ENCODE measurements at places on chromosomes 7 and 10. TPM values are rescaled to one million over a fixed set of nuclear protein-coding genes. Genes with fewer than 3 reads are reported as not detected.
A peak's percentile ranks its signal among the peaks of the same experiment; 100 is the strongest.

Gene ADIRF
- 0.57 TPM for total RNA-seq

Gene ITIH5
- total RNA-seq, result not detected

Gene RTKN2
- total RNA-seq, result 5.4 TPM

Gene EPHA1
- not detected for total RNA-seq

Gene SNCG
- total RNA-seq, result not detected

Gene IL15RA
- 0.19 TPM for total RNA-seq

Gene EXOSC1
- 26.8 TPM for total RNA-seq

Gene EGR2
- 5.3 TPM for total RNA-seq

DNA sequence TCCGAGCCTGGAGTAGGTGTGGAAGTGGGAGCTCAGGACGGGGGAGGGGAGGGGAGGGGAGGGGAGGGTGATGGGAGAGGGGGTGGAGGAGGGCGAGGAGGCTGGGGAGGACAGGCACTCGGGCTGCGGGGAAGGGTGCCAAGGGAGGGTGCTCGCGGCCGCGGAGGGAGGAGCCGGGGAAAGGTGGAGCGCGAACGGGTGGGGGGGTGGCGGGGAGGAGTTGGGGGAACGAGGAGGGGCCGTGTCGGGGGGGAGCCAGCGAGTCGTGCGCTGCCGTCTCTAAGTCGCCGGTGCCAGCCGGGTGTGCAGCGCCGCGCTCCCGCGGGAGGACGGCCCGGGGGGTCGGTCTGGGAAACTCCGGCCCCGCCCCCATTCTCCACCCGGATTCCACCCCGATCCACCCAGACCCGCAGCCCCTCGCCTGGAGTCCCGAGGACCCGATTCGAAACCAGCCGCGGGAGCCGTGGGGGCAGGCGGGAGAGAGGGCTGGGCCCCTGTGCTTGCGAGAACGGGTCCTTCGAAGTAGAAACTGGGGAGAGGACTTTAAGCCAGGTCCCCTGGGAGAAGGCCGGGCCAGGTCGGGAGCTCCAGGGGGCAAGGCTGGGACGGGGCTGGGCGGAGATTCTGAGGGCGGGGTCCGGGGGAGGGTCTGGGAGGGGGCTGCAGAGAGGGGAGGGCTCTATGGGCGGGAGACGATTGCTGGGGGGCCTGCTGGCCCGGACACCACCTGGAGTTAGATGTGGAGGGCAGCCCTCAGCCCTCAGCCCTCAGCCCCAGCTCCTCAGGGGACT, at the start of gene ZNF467:
Gene ZNF467 (minus strand): TSS at position 143 of the 791 bp plus-strand sequence. CDS start 2,556 bp downstream, outside the sequence.
- peak; percentile 32 for DNase-seq

GRCh38 chr7:155887174-155887525, 74.9 kb upstream of the SHH start:
- DNase-seq, result no peak

- no peak for DNase-seq
Observed at GRCh38 chr10:27710014-27710413, 35.6 kb downstream of the MKX start.

GRCh38 chr7:2076649-2077064, 156.1 kb downstream of the MAD1L1 start:
- DNase-seq, result no peak

- no peak for DNase-seq
Observed at GRCh38 chr7:28759475-28759971, 198.6 kb downstream of the TRIL start.

- DNase-seq, result no peak
Observed at GRCh38 chr7:79775911-79776310, 322.4 kb upstream of the MAGI2 start.

GRCh38 chr7:157739031-157739430, 402.2 kb downstream of the DNAJB6 start:
- no peak for DNase-seq

- DNase-seq, result no peak
Observed at GRCh38 chr7:142443216-142444010, 185.6 kb upstream of the PRSS58 start.

DNA sequence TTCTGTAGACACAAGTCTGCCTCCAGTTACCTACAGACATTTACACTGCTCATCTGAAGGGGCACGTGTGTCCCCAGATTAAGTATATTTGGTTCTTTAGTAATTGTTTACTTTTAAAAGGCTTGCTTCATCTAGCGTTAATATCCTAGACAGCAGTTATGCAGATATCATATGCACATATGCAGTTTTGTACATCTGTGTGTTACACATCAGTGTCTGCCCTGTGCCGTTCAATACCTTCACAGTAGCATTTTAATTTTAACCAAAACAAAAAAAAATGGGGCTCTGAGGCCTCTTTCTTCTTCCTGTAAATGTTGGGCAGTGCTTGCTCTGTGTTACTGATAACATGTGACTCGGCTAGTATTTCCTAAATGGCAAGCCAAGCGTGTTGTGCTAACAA, 331.4 kb upstream of the MGMT start:
- DNase-seq, result no peak

GRCh38 chr10:35352512-35352911, 16.2 kb downstream of the CCNY start:
- DNase-seq, result no peak

DNA sequence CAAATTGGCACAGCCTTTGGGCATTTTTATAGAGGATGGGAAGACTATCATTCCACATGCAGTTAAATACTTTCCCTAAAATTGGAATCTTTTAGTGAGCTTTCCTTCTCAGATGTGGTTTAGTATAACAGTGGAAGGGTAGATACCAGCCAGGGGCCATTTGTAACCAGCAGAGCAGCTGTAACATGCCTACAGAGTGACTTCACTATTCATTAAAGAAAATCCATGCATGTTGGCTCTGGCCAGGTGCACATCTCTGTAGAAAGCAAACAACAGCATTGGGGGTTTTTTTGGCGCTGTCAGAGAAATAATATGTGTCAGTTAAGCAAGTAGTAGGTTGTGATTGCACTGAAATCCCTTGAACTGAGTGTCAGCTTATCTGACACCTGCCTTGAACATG, 115.6 kb downstream of the LHFPL3 start:
- peak; percentile 1 for DNase-seq

- DNase-seq, result no peak
Observed at GRCh38 chr10:86367152-86367951, 757 bp upstream of the GRID1 start.

DNA sequence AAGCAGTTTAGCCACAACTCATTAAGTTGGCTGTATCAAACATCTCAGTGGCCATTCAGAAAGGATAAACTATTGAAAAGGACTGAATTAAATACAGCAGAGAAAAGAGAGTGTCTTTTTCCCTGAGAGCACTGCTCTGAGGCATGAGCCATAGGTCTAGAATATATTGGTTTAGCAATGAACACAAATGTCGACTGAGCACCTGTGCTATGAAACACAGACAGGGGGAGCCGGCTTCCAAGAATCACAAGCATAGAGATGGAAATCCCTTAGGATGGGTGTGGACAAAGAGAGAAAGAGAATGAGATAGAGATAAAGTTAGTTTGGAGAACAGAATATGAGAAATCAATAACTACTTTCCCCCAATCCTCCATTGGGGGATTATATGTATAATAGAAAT, 54.8 kb downstream of the DGKI start:
- no peak for DNase-seq

DNA sequence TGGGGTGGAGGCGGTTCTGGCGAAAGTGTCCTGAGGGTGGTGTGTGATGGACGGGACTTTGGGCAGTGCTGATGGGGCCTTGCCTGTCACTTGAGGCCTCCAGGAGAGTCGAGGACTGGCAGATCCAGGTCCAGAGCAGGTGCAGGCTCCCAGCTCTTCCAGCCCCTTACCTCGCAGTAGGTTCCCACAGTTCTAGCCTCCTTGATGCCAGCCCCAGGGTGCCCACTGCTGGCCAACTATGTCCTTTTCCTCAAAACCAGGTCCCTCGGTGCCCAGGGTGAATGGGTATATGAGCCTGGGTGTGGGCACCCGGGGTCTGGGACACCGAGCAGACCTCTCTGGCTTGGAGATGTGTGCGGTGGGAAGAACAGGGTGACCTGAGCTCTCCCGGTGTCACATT, 8.3 kb downstream of the FAM20C start:
- no peak for DNase-seq

DNA sequence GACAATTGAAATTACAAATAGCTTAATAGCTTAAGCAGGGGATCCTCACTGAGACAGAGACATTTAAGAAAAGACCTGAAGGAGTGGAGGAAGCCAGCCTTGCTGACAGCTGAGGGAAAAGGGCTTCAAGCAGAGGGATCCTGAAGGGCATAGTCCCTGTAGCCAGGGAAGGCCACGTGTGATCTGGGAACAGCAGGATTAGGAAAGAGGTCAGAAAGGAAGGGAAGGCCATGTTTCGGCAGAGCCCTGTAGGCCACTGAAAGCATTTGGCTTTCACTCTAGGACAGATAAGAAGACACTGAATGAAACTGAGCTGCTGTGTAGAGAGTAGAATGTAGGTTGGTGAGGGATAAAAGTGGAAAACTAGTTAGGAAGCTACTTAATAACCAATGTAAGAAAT, 3.4 kb upstream of the AKR1C8 start:
- no peak for DNase-seq

- no peak for DNase-seq
Observed at GRCh38 chr10:33623669-33624068, 289.2 kb upstream of the NRP1 start.

DNA sequence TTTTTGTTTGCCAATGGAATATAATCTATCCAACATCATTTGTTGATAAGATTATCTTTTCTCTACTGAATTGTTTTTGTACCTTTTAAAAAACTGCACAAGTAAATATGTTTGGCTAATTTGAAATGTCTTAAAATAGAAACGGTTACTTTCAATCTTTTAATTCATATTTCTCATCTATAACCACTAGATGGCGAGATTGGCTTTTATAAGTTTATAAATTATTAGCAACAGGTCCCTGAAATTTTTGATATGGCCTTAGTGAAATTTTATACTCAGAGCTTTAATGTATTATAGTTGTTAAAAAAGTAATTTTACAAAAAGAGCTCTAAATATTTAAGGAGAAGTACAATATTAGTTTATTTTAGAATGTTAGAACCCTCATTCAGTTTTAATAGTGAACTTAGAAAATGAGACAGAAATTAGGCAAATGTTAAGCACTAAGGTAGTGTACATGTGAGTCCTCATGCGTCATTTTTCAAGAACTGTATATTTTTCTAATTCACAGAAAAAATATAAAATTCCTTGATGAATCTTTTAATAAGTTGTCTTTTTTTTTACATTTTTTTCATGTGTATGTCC, 592.5 kb downstream of the ARL4A start:
- DNase-seq, result peak; percentile 66

Data from myocyte (in vitro differentiated cells).